ENCODE measurements at places on chromosomes 7 and 10.

GRCh38 chr10:17682236-17682946, 38.4 kb downstream of the STAM start:
- no peak for DNase-seq

GRCh38 chr7:146720195-146720594, 603.6 kb downstream of the CNTNAP2 start:
- DNase-seq, result no peak

DNA sequence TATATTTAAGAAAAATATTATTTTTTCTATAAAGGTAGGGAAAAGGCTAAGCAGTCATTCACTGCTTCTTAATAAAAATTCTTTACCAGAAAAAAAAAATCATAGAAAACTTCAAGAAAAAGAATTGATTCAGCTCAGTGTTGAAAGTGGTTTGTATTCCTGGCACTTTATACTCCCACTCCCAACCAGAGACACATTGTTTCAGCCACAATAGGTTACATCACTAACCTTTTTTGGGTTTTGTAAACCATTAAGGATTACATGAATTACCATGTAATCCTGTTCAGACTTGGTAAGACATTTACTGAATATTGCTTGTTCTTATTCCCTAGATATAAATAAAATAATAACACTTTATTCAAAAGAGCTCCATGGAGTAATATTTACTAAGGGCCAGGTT, 46.6 kb downstream of the MINPP1 start:
- no peak for DNase-seq

DNA sequence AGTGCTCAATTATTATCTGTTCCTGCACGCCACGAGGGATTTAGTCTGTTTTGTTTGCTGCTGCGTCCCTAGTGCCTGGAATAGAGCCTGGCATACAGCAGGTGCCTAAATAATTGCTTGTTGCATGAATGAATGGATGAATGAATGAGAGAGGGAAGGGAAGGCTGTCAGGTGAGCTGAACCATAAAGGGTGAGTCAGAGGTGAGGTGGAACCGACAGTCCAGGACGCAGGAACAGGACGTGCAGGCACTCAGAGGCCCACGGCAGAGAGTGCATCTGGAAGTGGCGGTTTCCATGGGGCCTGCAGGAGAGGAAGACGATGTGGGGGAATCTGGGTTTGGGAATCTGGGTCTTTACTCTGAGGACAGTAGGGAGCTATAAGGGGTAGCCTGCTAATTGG, 17.7 kb upstream of the PPIF start:
- no peak for DNase-seq

DNA sequence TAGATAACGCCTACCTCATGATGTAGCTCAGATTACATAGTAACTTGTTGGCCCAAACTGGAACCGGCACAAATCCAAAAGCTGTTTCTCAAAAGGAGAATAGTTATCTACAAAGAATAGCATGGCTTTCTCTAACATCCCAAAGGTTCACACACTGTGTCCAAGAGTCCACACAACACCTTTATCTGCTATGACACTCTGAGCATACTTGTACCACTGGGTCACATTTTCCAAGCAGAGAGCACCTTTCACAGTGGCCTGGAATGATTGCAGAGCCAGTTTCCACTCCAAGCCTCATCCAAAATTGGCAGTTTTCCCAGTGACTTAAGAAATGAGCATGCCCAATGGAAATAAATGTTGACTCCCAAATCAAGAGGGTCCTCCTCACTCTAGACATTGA, 155.3 kb downstream of the VWC2 start:
- no peak for DNase-seq

GRCh38 chr10:78964952-78965633, 103.7 kb upstream of the ZMIZ1 start:
- no peak for DNase-seq
